Stimulated activated naive B cell treated with anti-CD40 and anti-IgM and Interleukin-4, amounts not matched to agents 10 μg/mL and 1 μg/mL and 100 μg/mL, for 72 hours (primary cell): ENCODE measurements at places on chromosomes 13 and 19.

DNA sequence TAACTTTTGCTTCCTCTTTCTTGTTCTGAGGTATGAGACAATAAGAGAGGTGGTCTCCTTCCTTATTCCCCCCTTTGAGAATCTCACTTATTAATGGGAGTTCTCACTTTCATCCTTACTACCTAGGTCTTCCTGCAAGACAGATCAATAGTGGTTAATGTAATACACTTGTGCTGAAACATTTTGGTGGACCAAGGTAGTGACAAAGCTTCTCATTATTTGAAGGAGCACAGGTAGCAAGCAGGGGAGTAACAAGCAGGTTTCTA lies 17.9 kb downstream of the ZNF700 start:
- no peak for DNase-seq

DNA sequence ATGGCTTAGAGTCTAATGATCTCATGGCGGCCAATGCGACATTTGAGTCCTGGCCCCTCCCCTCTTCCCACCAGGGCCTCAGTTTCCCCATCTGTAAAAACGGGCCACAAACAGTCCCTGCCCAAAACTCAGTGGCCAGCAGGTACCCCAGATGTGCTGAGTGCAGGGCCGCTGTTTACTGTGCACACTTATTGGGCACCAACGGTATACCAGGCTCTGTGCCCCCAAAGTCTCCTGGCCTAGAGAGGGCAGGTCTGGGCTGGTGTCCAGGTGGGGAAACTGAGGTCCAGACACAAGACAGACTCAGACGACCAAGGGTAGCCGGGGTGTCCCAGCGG lies 23.6 kb upstream of the WDR18 start:
- no peak for DNase-seq

GRCh38 chr19:34145741-34146202 lies 26.5 kb upstream of the LSM14A start:
- no peak for DNase-seq

GRCh38 chr13:51539887-51540286 lies 44.4 kb upstream of the WDFY2 start:
- DNase-seq, result no peak

DNA sequence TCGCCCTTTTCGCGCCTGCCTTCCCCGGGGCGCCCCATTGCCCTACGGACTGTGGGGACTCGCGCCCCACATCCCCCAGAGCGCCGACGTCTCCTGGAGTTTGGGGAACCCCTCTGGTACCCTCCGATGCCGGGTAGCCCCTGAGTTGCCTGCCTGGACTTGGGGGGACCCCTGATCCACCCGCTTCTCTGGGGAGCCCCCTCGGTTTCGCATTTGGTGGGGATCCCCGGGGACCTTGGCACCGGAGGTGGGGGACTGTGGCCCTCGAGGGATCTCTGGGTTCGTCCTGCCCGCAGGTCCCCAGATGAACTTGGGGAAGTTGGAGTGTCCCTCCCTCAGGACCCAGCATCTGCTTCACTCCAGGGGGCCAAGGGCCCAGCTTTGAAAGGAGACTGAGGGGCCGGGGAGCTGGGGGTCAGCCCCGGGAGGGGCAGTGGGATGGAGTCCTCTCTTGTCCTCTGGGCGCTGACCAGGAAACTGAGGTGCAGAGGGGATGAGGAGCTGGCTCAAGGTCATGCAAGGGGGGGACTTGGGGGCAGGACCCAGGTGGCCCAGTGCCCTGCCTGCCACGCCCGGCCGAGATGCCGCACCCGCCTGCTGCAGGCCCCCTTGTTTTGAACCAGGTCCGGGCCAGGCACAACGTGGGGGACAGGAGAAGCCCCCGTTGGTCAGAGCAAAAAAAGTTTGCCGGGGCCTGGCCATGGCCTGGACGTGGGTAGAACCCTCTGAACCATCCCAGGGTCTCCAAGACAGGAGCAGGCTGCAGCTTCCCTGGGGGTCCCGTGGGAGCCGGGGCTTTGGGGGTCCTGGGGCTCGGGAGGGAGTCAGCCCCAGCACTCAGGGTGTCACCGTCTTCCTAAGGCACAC lies 1.0 kb downstream of the EFNA2 start:
- no peak for DNase-seq
